ENCODE measurements at places on chromosomes 7 and 10. TPM values are rescaled to one million over a fixed set of nuclear protein-coding genes. Genes with fewer than 3 reads are reported as not detected.

- DNase-seq, result no peak
These were observed 469.3 kb downstream of the NEBL start for GRCh38 chr10:20427821-20428220.

DNA sequence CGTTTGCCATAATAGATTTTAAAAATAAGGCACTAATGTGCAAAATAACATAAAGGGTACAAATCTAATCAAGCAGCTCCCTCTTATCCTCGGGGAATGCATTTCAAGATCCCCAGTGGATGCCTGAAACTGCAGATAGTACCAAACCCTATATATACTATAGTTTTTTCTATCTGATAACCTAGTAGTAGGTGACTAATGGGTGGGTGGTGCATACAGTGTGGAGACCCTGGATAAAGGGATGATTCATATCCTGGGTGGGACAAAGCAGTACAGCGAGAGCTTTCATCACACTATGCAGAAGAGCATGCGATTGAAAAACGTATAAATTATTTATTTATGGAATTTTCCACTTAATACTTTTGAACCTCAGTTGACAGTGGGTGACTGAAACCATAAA, 464.5 kb downstream of the GRID1 start:
- DNase-seq, result no peak

DNA sequence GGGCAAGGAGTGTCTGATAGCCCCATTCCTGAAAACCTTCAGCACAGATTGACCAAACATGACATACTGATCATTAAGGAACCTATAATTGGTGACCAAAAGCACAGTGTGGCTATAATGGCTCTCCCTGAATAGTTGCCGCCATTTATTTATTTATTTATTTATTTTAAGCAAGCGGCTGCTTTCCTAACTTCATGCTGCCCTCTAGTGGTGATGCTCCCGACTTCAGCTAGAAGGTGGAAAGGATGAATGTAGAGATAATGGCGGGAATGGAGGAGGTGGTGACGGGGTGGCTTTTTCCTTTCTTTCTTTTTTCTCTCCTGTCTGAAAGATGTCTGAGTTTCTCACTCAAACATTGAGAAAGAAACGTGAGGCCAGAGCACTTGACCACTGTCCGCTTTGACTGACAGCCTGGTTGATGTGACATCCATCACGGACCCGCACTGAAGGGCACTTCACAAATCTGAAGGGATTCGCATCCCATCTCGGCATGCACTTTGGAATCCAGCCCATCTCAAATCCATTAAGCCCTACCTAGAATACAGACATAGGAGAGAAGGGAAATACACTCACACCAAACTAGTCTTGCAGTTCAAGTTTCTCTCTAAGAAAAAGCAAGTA, 1090.1 kb downstream of the KCNMA1 start:
- DNase-seq, result no peak

DNA sequence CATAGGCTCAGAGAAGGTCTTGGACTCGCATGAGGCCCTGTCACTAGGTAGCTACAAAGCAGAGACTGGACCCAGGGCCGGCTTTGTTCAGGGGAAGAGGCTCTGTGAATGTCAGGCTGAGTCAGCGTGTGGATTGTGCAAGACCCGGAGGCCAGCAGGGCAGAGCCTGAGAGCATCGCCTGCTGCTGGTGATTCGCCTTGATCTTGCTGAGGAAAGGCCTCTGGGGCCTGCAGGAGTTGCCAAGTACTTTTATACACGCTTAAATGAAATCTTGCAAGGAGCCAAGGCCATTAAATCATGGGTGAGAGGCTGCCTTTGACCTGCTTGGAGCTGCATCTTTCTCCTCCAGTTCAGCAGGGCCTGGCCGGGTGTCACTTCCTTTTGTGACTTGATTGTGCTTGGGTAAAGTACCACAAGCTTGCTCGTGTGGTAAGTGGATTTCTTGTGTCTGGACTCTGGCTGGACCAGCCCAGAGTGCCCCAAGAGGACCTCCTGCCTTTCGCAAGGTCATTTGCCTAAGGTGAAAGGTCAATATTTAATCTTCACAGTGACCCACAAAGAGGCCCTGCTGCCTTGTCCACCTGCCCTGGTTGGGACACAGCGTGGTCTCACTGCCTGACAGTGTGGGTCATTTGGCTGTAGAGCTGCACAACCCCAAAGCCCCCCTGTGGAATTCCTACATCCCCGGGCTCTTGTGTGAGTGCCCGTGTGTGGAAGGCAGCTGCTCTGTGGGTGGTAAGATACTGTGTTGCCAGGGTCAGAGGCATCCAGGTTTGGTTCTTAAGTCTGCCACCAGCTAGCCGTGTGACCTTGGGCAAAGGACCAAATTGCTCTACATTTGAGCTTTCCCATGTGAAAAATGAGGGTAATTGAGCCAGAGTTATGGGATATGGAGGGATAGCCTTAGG, 38.6 kb upstream of the SH2D4B start:
- DNase-seq, result no peak

DNA sequence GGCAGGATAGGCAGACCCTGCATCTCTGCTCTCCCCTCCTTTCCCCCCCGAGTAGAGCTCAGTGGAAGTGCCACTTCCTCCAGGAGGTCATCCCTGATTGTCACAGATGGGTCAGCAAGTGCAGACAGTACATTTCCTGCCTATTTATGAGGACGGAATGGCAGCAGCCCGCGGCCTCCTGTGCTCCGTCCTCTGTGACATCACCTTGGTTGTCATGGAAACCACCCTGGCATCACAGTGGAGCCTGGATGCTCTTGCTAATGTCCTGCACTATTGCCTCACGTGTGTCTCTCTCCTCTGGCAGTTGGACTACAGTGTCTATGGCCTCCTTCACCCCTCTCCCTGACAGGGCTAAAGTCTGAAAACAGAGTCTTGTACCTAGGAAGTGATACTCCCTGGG, 148.6 kb downstream of the SH3PXD2A start:
- no peak for DNase-seq

GRCh38 chr7:99498546-99498944, 1.5 kb downstream of the ZNF394 start:
- DNase-seq, result no peak

DNA sequence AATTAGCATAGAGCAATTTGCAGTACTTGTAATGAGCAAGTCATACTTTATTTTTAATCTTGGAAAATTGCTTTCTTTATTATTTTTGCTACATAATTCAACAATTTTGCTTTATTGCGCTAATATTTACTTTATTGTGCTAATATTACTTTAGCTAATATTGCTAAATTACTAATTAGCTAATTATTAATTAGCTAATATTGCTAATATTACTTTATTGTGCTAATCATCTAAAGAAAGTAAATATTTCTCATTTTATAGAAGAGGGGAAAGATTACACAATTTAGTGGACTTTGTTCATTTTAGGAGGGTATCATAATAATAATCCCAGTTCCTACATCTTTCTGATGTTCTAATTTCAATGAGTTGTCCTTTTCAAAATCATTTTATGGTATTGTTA, 61.2 kb downstream of the RUNDC3B start:
- no peak for DNase-seq

DNA sequence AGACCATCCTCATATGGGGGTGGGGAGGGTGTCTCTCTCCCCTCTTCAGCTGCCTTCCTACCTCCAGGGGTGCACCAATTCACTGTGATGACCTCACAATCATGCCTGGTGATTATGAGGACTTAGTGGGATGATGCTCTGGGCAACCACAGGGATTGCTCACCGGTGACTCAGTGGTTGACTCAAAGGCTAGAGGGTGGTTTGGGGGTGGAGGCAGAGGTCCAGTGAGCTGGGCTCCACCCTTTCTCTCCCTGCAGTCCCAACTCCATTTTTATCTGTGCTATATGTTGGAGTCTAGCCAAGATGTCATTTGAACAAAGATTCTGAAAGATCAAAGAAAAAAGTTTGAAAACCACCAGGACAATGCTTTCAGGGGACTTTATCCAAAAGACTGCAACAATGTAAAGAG, 286.9 kb downstream of the KCNMA1 start:
- no peak for DNase-seq

The GNAI1 gene
- total RNA-seq, result 0.35 TPM

The TMEM130 gene
- 0.31 TPM for total RNA-seq

The KCND2 gene
- not detected for total RNA-seq

All from activated B cell treated with CpG ODN at 0.5 μM for 24 hours (primary cell).